AG10803 (cell line): ENCODE measurements at places on chromosomes 4 and X.

GRCh38 chr4:25182937-25183336 is 22.7 kb upstream of the SEPSECS start:
- no peak for DNase-seq

GRCh38 chr4:158209825-158210807 is at the start of gene TMEM144:
Gene TMEM144, plus strand, starts transcription at chr4:158210486. Its CDS starts 2,182 bp downstream, at chr4:158212668.
- peak; percentile 78 for DNase-seq

- no peak for DNase-seq
Observed at GRCh38 chr4:118313098-118313497, 39.7 kb downstream of the PRSS12 start.

GRCh38 chr4:4675641-4676040 is 133.8 kb upstream of the STX18 start:
- no peak for DNase-seq
